ENCODE measurements at places on chromosomes 2 and 18.

DNA sequence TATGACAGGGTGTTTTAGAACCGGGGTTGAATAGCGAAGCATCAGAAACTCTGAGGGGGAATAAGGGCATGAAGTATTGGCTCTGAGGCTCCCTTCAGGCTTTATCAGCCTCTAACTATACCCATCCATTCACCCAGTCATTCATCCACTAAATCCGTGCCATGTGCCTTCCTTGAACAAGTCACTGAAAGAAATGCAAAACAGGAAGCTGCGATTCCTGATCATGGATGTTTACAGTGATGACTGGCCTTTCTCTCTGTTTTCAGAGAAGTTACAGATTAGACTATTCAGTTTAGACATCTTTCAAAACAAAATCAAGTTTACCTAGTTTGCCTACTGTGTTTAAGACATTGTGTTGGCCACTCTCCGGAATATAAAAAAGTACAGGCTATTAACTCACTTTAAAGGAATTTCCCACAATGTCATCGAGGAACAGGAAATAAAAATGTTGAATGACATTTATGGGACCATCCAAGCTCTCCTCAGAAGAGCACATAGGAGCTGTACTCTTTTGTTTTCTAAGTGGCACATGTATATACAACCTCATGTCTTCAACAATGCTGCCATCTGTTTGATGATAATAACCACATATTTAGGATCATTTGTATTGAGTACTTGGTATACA, 43.8 kb upstream of the SLC14A1 start:
- no peak for DNase-seq

GRCh38 chr2:236638707-236639106, 69.1 kb downstream of the ACKR3 start:
- no peak for DNase-seq

- no peak for DNase-seq
Observed at GRCh38 chr2:25872134-25872533, 6.2 kb downstream of the ASXL2 start.

- no peak for DNase-seq
Observed at GRCh38 chr2:233447506-233448219, 93.4 kb downstream of the DGKD start.

GRCh38 chr2:17958466-17959092, 80.1 kb downstream of the KCNS3 start:
- DNase-seq, result no peak

DNA sequence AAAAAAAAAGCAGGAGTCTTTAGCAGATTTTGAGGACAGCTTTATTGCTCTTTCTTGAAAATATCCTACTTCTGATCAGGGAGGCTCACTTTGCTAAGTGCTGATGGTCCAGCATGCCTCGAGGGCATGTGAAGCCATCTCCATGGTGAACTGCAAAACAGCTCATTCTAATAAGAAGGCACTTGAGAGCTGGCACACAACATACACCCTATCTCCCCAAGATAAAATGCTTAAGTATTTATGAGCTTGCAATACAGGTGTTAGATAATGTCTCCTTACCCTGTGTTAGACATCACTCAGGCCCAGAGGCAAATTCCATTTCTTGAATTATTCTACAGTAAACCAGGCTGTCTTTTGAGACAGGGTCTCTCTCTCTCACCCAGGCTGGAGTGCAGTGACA, 2.7 kb downstream of the ENOSF1 start:
- no peak for DNase-seq

DNA sequence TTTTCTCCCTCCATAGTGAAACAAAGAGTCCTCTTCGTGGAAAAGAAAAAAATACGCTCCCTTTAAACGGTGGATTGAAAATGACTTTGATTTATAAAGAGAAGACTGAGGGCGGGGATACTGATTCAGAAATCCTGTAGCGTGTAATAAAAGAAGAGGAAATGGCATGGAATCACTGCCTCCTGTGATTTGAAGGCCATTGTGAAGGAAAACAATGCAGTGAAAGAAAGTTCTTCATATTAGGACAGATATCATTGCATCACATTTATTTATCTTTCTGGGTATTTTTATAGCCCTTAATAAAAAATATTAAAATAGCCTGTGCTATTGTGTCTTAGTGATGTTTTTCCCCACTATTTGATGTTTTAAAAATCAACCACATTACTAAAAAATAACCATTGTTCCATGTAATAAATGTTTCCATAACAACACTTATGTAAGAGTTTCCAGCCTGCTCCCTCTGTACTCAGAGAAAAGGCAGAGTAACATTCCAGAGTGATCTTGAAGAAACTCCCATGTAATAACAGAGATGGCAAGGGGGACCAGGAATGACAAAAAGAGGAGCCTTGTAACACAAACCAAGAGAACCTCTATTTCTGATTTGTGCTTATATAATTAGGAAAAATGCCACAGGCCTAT, 8.0 kb downstream of the MRPL33 start:
- DNase-seq, result no peak
